ENCODE measurements at places on chromosomes 4 and X.

GRCh38 chrX:14194711-14195110 lies 165.0 kb upstream of the GEMIN8 start:
- DNase-seq, result no peak

DNA sequence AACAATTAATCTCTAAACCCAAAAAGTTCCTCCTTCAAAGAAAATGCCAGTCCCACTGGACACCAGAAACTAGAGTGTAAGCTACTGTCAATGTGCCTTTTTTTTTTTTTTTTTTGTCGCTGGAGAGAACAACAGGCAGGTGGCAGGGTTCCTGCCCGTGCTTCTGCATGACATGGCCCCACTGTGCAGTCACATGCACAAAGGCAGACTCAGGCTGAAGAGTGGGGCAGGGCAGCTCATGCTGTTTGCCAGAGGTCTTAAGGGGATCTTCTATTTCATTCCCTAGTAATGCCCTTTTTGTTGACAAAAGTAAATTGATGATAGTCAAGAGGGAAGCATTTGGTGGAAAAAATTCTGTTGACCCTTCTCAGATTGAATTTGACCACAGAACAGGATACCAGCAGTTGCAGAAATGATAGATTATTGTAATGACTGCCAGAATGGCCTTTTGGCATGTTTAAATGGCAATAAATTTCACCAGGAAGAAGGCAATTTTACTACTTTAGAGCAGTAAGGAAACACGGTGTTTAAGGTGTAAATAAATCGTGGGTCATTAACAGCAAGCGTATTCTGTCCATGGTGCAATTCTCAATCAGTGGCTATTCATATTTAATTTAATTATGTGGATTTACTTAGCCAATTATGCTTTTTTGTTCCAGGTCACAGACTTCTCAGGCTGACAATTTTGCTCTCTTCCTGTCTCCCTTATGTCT lies 80.9 kb downstream of the NKX6-1 start:
- DNase-seq, result peak; percentile 65

DNA sequence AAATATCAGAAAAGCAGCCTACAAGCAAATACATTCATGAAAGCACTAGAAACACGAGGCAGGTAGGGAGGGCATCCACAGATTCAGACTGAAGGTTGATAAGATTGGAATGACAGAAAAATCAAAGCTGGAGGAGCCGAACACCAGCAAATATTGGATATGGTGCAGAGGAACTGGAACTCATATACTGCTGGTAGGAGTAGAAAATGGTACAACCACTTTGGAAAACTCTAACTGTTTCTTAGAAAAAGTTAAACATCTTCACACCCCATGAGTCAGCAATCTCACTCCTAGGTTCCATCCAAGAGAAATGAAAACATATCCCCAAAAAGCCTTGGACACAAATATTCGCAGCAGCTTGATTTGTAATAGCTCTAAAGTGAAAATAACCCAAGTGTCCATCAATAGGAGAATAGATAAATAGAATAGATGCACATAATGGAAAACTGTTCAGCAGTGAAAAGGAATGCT lies 27.1 kb downstream of the CD99L2 start:
- no peak for DNase-seq

- DNase-seq, result no peak
These were observed 31.2 kb upstream of the NSUN7 start for GRCh38 chr4:40718586-40718985.

DNA sequence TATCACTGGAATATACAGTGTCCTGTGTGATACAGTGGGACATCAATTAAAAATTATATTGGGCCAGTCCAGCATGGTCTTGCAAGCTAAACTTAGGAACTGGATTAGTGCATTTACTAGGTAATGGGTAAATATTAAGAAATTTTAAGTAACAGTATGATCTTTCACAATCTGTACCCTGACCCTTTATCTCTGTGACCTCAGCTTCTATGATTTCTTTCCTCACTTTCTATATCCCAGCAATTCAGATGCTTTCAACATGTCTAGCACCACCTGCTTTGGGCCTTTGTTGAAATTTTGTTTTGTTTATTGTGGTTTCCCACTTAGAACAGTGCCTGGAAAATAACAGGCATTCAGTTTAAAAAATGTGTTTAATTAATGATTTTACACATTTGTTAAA lies 2295.4 kb downstream of the ARAP2 start:
- DNase-seq, result no peak

GRCh38 chr4:61312526-61312925 lies 112.4 kb downstream of the ADGRL3 start:
- DNase-seq, result no peak

DNA sequence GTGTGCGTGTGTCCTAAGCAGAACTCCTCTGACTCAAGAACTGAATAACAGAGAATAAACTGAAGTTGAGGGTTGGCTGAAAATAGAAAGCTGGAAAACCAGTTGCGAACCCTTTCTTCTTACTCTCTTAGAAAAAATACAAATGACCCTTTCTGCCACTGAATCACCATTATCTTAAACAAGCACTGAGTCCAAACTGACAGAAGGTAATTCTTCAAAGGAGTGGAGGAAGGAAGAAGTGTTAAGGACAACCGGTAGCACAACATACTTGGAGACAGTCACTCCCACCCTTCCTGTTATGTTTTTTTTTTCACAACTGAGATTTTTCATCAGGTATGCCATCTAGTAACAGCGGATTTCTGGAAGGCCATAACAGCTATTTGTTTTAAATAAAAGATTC lies 38.1 kb downstream of the HELQ start:
- no peak for DNase-seq

GRCh38 chr4:150518559-150518958 lies 63.4 kb upstream of the MAB21L2 start:
- no peak for DNase-seq

All from SHP77 treated with DMSO at 0.1 percent for 48 hours (cell line).